ENCODE measurements at places on chromosomes 3 and 15.

DNA sequence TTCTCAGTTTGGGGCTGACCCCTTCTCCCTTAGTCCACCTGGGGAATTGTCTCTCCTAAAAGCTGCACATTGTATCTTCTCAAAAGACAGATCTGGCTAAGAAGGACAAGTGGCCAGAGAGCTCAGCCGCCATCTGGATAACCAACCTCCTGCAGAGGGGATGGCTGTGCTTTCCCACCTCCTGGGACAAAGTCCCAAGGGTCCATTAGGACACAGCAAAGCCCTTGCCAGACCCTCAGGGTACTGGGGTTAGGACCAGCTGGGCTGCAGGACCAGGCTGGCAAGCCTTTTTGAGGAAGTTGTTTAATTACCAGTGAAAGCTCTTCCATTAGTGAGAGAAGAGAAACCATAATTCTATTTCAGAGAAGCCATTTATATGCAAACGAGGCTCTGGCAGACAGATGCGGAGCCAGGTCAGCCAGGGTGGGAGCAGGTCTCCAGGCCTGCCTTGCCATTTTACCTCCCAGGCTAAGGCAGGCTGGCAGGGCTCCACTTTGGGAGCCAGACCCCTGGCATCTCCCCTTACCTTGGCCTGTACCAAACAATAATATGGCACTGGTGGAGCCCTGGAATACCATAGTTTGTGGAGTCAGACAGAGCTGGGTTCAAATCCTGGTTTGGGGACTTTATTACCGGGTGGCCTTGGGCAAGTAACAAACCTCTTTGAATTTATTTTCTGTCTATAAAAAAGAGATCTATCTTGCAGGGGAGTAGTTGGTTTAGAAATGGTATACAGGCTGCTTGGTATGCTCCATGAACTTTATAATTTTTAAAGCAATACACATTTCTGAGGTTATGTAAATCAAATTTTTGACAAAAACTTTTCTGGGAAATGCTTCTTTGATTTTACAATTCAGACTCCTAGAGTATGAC is 17.9 kb downstream of the SHF start:
- DNase-seq = no peak

DNA sequence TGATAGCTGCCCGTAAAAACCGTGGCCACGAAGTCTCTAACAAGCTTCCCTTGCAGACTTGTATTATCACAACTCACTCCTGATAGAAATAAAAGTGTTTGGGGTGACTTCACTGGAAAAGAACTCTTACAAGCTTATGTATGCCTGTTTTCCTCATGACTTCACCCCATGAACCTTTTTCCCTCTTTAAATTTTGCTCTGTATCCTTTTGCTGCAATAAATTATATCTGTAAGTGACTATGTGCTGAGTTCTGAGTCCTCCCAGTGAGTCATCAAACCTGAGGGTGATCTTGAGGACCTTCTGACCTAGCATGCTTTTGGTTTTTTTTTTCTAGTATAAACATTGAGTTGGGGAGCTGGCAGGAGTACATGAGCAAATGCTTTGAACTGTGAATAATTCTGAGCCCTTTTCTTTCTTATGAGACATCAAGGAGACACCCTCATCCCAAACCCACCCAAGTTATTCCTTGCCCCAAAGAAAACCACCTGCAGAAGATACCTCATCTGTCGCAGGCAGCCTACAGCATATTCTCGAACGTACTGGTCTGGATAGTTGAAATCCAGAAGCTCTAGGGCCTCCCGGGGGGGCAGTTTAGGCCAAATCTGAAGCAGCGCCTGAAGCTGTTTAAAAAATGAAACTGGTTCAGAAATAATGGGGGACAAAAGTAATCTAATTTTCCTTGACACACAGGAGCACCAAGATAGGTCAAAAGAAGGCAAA is 85.9 kb downstream of the FAIM start:
- DNase-seq = no peak

- DNase-seq = no peak
Observed at GRCh38 chr15:74123131-74123429, 7.3 kb upstream of the ISLR2 start.

- no peak for DNase-seq
Observed at GRCh38 chr15:72796210-72796514, 12.6 kb upstream of the ADPGK start.

DNA sequence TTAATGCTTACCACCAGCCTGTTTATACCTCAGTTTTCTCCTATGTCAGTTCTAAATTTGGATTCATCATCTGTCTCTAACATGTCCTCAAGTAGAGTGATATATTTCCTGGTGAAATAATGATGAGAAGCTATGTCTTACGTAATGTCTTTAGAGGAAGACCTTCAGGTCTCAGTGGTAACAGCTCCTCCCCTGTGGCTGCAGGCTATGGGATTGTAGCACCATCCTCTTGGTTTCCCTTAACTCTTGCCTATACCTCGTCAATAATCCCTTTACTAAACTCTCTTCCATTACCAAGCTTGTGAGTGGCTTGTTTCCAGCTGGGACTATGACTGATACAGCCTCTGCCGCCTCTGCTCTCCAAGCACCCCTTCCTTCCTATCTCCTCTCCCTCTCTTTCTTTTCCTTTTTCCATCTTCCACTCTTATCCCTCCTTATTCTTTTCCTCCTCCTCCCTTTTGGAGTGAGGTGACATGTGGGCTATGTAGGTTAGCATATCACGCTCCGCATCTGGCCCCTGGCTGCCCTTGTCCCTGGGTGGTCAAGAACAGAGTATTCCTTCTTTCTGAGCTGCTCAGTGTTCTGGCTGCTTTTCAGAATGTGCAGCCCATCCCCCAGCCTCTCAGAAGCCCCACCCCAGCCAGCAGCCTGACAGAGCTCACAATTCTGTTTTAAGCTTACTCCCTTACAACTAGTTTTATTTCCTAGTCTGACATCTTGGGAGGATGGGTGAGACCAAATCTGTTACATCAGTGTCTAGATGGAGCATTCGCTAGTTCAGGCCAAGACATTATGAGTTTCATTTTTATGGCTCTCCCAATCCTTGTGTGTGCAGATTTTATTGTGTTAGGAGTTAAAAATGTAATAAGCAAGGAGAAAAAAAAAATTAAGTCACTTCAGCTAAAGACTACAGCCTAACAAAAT is 75.0 kb upstream of the RNU6-1 start:
- no peak for DNase-seq

DNA sequence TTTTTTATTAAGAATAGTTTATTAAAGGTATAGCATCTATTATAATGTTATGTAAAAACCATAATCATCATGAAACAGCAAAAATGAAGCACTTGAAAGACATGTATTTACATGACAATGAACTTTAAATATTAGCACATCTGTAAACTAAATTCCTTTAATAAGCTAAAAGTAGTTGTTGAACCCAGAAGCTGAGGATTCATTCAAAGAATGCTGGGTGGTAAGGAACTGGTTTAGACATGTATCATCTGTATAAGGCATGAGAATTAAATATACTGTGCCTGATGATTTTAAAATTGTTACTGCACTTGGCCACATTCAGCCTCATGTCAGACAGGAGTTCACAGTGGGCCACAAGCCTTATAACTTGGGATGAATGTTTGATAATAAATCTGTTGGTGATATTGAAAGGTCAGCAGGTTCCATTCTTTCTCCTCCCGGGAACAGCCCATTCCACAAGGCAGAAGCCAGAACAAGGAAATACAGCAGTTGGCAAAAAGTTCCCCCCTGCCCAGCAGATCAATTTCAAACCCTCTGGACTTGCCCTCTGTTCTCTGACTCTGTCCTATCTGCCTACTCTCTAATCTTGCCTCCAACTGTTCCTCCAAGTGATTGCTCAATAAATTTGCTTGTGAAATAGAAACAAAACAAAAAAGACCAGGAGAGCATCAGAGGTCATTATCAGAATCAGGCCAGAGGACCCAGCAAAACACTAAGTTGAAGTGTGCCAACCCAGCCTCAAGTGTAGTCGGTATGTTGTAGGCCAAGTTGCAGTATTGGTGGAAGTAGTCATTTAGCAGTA is 49.8 kb upstream of the TEX264 start:
- DNase-seq = no peak

DNA sequence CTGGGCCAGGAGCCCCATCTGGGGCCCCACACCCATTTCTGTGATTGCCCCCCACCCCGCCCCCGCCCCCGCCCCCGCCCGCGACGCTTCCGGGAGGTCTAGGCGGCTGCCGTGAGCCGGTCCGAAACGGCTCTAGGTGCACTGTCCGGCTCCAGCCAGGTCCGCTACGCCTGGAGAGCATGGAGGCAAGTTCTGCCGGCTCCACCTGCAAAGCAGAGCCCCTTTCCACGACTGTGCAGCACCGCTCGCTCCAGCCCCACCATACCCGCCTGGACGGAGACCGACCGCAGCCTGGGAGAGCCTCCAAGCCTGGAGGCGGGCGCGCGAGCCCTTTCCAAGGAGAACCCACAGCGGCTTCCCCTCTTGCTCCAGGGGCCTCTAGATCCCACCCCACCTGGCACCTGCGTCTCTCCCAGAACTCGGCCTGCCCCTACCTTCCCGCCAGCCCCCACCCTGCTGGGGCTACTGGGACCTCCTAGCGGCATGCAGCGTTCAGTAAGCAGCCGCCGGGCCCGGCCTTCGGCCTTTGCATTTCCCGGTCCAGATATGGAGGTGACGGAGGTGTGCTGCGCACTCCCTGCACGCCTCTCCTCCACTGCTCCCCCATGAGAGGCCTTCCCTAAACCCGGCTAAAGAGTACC is 66.2 kb downstream of the KLF13 start:
- no peak for DNase-seq

DNA sequence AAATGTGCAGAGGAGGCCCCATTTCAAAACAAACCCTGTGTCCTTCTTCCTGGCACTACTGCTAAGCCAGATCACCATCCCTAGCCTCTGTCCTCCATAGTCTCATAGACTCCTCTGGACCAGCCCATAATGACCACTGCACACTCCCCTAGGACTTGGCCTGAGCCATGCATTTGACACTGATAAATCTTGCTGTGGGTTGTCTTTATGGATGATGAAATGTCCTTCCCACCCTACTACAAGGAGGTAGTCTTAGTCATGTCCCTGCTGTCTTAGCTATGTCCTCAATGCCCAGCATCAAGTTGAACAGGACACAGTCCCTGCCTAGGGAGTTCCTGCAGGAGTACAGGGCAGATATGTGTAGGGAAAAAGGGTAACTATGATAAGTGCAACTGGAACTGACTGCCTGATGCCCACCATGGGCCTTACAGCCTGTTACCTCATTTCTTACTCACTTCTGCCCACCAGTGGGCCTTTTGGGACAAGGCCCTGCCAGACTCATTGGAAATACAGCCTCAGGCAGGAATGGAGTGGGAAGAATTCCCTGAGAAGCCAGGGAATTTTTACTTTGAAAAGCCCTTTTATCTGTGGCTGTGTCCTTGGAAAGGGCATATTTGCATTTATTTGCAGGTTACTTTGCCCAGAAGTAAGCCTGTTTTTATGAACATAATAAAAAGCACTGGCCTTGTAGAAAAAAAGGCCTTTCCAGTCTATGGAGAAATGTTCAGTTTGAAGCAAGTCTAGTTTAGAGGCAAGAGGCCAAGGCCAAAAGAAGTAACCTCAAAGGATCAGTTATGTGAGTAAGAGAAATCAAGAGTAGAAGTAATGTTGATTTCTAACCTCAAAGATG is 199.6 kb upstream of the EIF1B start:
- DNase-seq = no peak

GRCh38 chr15:71651750-71652186 is 158.6 kb upstream of the NR2E3 start:
- DNase-seq = no peak

GRCh38 chr3:105315144-105315543 is 51.6 kb upstream of the ALCAM start:
- no peak for DNase-seq

DNA sequence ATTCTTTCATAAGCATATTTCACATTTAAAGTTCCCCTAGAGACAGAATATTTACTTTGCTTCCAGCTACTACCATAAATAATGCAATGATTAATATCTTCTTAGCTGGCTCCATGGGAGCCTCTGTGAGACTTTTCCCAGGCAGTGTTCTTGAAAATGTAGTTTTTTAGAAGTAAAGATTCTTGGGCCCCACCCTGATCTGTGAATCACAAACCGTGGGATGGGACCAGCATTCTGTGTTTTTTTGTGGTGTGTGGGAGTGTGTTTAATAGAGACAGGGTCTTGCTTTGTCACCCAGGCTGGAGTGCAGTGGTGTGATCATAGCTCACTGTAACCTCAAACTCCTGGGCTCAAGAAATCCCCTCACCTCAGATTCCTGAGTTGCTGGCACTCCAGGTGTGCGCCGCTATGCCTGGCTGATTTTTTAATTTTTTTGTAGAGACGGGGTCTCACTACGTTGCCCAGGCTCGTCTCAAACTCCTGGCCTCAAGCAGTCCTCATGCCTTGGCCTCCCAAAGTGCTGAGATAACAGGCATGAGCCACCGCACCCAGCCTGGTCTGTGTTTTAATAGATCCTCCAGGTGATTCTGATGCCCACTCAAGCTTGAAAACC is 83.0 kb downstream of the KLHL25 start:
- DNase-seq = no peak
